KG1 (cell line): ENCODE measurements at places on chromosomes 5 and 9.

DNA sequence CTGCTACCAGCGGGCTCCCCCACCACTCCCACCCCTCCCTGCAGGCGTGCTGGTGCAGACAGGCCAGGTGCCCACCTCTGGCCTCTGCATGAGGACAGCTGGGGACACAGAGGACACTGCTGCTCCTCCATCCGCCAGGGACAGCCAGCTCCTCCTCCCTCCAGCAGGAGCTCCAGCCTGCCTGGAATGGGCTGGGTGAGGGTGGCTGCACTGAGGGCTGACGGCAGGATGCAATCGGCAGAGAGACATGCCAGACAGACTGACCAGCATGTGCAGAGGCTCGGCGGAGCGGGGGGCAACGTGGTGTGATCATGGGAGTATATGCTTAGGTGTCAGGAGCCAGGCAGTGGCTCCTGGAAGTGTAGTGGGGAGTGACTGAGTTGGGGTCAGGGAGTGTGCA is 68.4 kb downstream of the RASGEF1C start:
- DNase-seq = no peak

DNA sequence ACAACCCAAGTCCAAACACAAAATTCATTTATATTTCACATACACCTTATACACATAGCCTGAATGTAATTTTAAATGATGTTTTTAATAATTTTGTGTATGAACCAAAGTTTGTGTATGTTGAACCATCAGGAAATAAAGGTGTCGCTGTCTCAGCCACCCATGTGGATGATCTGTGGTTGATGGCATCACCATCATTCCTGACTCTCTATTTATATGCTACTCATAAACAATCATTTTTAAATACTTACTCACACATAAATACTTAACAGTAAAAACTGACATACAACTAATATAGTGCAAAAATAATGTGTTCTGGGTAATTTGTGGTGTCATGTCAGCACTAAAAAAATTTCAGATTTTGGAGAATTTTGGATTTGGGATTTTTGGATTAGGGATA is 38.4 kb downstream of the SMC5 start:
- DNase-seq = no peak

DNA sequence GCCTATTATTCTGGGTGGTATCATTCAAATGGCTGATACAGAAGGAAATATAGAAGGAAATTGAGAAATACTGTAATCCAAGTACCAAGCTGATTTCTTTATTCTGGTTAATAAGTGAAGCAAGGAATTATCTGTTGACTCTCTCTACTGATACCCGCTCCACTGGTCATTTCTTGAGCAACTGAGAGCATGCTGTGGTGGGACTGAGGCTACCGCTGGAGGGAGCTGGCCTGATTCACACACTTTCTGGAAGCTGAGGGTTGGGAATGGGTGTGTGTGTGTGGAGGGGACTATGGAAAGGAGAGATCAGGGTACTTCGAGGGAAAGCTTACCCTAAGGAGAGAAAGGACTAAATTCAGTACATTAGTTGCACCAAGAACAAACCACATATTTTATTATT is 104.1 kb downstream of the UGCG start:
- DNase-seq = no peak

GRCh38 chr5:122673343-122673742 is 101.5 kb upstream of the SNX2 start:
- no peak for DNase-seq

- DNase-seq = no peak
Measured at GRCh38 chr9:112115970-112116753, 58.9 kb downstream of the SUSD1 start.

DNA sequence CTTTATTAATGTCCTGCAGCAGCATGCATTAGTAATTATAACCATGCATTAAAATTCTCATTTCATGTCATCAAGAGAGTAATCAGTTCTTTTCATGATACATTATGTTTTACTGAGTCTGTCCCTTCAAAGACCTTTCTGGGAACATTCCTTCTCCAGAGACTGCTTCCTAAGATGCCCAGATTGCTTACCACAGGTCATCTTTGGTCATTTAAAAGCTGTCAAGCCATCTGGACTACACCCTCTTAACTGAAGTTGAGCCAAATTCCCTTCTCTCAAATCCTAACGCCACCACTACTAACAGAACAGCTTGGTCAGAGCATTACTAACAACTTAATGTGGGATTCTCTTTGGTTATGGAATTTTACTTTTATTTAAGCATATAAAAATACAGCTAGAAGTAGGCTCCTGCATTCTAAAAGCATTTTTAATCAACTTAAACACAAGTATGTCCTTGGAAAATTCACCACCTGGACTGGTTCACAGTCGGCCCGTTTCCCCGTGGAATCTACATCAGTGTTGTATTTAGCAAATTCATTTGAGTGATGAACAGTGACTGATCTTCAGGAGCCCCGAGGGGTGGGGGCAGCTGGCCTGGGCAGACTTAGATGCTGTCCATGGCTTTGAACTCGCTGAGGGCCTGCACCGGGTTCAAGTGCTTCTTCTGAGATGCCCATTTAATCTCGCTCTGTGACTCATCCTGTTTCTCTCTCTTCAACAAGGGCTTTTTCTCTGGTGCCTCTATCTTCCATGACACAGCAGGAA is 92.8 kb upstream of the CCDC112 start:
- no peak for DNase-seq

GRCh38 chr5:94385767-94386166 is 232.6 kb downstream of the KIAA0825 start:
- no peak for DNase-seq

- no peak for DNase-seq
Measured at GRCh38 chr5:136104306-136104965, 28.2 kb upstream of the SMAD5 start.

- DNase-seq = no peak
Measured at GRCh38 chr5:161847447-161847846, 473 bp upstream of the GABRA1 start.

- DNase-seq = no peak
Measured at GRCh38 chr5:79878136-79878679, 112.9 kb downstream of the MTX3 start.

DNA sequence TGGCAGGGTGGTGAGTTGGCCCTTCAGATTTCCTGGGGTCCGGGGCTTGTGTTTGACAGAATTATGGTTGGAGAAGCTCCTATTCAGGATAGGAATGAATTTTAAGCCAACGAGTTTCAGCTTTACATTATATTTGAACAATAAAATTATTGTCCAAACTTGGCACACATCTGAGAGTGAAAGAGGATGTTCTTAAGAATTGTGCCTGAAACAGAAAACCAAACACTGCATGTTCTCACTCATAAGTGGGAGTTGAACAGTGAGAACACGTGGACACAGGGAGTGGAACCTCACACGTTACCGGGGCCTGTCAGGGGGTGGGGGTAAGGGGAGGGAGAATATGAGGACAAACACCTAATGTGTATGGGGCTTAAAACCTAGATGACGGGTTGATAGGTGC is 111.8 kb upstream of the ACTBL2 start:
- no peak for DNase-seq

DNA sequence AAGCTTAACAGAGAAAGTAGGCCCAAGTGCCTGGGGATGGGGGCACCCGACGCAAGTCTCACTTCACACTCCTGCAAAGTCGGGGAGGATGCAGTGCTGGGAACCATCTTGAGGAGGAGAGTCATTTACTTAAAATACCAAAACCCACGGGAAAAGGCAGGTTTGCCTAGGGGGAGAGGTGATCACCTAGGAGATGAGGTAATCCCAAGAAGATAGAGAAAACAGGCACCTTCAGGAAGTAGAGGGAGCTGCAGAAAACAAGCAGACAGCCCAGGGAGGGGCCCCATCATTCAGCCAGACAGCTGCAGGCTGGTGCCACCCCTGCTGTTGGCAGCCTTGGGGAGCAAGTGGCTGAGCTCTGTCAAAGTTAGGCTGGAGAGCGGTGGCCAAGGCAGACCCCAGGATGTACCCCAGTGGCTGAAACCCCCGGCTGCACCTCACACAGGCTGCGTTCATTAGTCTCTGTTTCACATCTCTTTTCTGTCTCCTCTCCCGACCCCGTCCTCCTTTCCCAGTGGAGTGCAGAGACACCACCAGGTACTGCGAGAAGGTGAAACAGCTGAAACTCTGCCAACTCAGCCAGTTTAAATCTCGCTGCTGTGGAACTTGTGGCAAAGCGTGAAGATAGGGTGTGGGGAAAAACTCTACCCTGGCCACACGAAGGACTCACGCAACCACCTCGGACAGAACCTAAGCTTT is 124.9 kb downstream of the SAXO1 start:
- no peak for DNase-seq

GRCh38 chr5:117657541-117657940 is 1082.9 kb upstream of the SEMA6A start:
- no peak for DNase-seq
